ENCODE measurements at places on chromosomes 7 and 10. TPM values are rescaled to one million over a fixed set of nuclear protein-coding genes. Genes with fewer than 3 reads are reported as not detected.

DNA sequence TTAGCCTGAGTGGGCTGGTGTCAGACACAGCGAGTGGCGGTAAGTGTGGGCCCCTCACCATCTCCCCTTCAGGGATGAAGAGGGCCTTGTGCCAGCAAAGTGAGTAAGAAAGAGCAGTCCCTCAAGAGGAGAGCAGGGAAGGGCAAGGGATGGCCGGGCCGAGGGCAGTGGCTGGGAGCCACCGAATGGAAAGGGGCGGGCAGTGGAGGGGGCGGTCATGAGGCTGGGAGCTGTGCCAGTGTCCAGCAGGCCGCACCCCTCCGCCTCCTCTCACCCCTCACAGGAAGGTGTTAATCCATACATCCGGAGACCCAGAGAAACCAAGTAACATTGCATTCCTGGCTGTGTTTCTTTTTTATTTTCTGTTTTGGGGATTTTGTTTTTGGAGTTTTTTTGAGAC lies 28.6 kb upstream of the RASGEF1A start:
- DNase-seq, result no peak

DNA sequence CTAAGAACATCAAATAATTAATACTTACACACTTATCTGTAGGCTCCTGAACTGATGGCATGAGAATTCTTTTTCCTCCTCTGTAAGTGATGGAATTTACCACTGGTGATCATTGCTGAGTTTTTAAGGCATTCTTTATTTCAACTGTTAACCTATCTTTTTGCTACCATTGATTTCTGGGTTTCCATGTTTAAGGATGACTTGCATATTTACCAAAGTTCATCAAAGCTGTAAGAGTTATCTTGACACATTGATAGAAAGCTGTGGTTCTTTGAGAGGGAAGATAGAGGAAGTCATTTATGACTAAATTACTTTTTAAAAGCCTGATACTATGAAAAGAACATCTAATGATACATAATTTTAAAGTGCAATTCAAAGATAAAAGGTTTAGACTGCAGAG lies 19.5 kb upstream of the GFRA1 start:
- no peak for DNase-seq

DNA sequence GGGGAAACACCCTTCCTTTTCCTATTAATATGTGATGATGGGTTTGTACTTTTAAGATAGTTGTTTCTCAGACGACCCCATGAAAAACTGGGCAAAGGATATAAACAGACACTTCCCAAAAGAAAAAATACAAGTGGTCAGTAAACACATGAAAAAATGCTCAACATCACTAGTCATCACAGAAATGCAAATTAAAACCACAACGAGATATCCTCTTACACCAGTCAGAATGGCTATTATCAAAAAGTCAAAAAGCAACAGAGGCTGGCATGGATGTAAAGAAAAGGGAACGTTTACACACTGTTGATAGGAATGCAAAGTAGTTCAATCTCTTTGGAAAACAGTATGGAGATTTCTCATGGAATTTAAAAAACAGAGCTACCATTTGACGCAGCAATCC lies 111.4 kb upstream of the ZEB1 start:
- DNase-seq, result no peak

DNA sequence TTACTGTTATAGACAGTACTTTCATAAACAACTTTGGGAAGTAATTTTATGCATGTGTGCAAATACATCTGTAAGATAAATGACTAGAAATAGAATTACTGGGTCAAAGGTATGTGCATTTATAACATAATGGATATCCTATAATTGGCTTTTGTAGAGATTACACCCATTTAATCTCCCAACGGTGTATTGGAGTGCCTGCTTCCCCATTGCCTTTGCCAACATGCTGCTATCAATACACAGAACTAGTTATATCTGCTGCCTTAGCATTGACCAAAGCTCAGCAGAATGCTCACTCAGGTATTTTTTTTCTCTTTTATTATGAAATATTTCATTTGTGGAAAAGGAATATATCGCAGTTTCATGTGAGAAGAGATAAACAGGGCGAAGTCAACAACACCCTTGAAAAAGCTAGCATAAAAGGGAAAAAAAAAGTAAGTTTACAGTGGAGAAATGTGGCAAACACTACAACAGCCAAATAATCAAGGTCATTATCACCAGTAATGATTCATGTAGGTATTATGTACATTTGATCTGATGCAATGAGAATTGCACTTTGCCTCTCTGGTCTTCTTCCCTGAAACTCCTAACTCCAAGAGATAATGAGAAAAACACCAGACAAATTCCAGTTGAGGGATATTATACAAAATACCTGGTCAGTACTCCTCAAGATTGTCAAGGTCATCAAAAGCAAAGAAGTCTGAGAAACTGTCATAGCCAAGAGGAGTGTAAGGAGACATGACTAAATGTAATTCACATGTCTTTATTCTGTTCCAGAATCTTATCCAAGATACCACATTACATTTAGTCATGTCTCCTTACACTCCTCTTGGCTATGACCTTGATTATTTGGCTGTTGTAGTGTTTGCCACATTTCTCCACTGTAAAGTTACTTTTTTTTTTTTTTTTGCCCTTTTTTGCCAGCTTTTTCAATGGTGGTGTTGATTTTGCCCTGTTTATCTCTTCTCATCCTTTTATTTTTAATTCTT lies 36.8 kb downstream of the MARCHF5 start:
- no peak for DNase-seq

DNA sequence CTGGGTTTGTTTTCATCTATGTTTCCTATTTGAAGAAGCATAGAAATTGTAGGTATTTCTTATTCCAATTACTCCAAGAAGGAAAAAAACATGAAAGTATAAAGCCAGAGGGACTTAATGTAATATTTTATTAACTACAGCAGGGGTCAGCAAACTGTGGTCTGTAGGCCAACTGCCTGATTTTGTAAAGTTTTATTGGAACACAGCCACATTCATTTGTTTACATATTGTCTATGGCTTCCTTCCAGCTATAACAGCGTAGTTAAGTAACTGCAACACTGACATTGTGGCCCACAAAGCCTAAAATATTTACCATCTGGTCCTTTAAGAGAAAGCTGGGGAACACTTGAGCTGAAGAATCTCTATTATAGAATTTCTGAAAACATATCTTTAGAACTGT lies 306.2 kb downstream of the BICC1 start:
- peak; percentile 86 for DNase-seq

DNA sequence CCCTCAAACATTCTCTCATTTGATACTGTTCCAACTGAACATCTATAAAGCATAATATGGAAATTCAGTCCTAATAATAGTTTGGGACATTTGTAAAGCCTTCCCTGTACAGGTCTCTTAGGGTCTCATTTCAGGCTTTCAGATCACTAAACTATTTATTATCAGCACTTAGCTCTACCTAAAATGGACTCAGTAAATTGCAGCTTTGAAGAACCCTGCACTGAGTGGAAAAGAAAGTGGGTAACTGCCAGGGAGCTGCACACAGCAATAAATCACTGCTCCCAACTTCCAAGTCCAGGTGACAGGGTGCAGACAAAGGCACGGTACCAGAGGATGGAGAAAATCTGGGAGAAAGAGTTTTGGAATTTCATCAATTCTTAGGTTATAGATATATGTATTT lies 164.9 kb upstream of the AOAH start:
- no peak for DNase-seq

GRCh38 chr7:4959893-4960292 lies 906 bp upstream of the MMD2 start:
- no peak for DNase-seq

GRCh38 chr10:871951-872403 lies 59.5 kb downstream of the LARP4B start:
- no peak for DNase-seq

GRCh38 chr7:155587486-155587885 lies 41.1 kb upstream of the CNPY1 start:
- DNase-seq, result no peak

DNA sequence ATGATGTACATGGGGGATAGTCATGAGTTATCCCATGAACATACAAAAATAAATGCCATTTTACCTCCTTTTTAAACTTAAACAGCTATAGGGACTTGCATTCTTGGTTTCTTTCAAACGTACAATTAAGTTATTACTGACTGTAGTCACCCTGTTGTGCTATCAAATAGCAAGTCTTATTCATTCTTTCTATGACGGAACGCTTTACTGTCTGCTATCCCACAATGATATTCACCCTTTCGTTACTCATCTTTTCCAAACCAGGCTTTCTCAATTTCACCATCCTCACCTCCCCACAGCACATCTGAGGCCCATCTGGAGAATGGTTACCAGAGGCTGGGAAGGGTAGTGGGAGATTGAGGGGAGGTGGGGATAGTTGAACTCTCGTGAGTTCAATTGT lies 218.8 kb downstream of the PHF14 start:
- no peak for DNase-seq

DNA sequence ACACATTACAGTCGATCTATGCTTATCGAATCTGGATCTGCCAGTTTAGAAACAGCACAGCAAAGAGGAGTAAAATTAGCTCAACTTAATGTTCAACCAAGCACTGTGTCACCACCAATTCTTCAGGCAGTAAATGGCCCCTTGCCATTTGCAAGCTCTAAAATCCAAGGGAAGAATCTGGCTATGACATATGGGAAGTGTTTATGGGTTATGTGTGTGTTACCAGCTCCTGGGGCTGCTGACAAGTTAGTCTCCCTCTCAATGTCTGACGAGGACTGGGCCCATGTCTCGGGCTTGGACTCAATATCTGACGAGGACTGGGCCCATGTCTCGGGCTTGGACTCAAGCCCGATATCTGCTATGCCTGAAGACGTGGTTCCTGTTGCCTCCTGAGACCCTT lies 5.7 kb upstream of the ITIH2 start:
- no peak for DNase-seq

- no peak for DNase-seq
These were observed 3.0 kb downstream of the ACHE start for GRCh38 chr7:100892364-100893317.

- peak; percentile 37 for DNase-seq
These were observed 48.1 kb upstream of the COMTD1 start for GRCh38 chr10:75283671-75284470.

GRCh38 chr10:124357561-124357885 lies 61.2 kb downstream of the OAT start:
- DNase-seq, result no peak

GRCh38 chr10:84230359-84230758 lies 5.0 kb upstream of the LRIT2 start:
- no peak for DNase-seq

GRCh38 chr10:126857178-126857806 lies 47.9 kb upstream of the DOCK1 start:
- DNase-seq, result no peak

- DNase-seq, result no peak
These were observed 5.2 kb downstream of the GRID1 start for GRCh38 chr10:86361156-86362128.

- no peak for DNase-seq
These were observed 20.8 kb upstream of the INSIG1 start for GRCh38 chr7:155276800-155277375.

The EN2 gene
- not detected for polyA plus RNA-seq

The RBP4 gene
- polyA plus RNA-seq, result 1.4 TPM

The EEPD1 gene
- 18.0 TPM for polyA plus RNA-seq

The AEBP1 gene
- polyA plus RNA-seq, result 48.2 TPM

The CYP2C18 gene
- 0.46 TPM for polyA plus RNA-seq

The MACC1 gene
- 5.4 TPM for polyA plus RNA-seq

The FGFBP3 gene
- 3.7 TPM for polyA plus RNA-seq

The SPDYE16 gene
- polyA plus RNA-seq, result 4.1 TPM

The ATRNL1 gene
- polyA plus RNA-seq, result 6.9 TPM

The CDK1 gene
- polyA plus RNA-seq, result 57.7 TPM
